ENCODE measurements at places on chromosomes 4 and X. TPM values are rescaled to one million over a fixed set of nuclear protein-coding genes. Genes with fewer than 3 reads are reported as not detected.

PLS3 gene
- total RNA-seq = 399 TPM

TEX11 gene
- total RNA-seq = 0.05 TPM

MAMLD1 gene
- total RNA-seq = 0.52 TPM

DUX4 gene
- total RNA-seq = not detected

SPIN2A gene
- total RNA-seq = not detected

GABRG1 gene
- not detected for total RNA-seq

STARD8 gene
- total RNA-seq = 8.2 TPM

MAGEA2 gene
- total RNA-seq = not detected

PSAPL1 gene
- total RNA-seq = not detected

ART3 gene
- total RNA-seq = not detected

HPF1 gene
- total RNA-seq = 18.9 TPM

GAGE13 gene
- total RNA-seq = not detected

BLTP1 gene
- total RNA-seq = 122 TPM

GYPA gene
- total RNA-seq = not detected

NRK gene
- 16.1 TPM for total RNA-seq

DCLK2 gene
- total RNA-seq = 2.7 TPM

PGAM4 gene
- not detected for total RNA-seq

PLP1 gene
- not detected for total RNA-seq

HMGN5 gene
- 1.6 TPM for total RNA-seq

ADH1C gene
- not detected for total RNA-seq

LONRF3 gene
- total RNA-seq = 7.2 TPM

HTRA3 gene
- total RNA-seq = 0.05 TPM

GAGE12J gene
- not detected for total RNA-seq

LDOC1 gene
- total RNA-seq = 7.6 TPM

SMIM10 gene
- total RNA-seq = 0.99 TPM

F8A1 gene
- total RNA-seq = 4.0 TPM

LPAR4 gene
- total RNA-seq = 0.70 TPM

SCML1 gene
- total RNA-seq = 3.5 TPM

GDPD2 gene
- 0.05 TPM for total RNA-seq

AFM gene
- not detected for total RNA-seq

HEPH gene
- not detected for total RNA-seq
